ENCODE measurements at places on chromosomes 12 and 14.

DNA sequence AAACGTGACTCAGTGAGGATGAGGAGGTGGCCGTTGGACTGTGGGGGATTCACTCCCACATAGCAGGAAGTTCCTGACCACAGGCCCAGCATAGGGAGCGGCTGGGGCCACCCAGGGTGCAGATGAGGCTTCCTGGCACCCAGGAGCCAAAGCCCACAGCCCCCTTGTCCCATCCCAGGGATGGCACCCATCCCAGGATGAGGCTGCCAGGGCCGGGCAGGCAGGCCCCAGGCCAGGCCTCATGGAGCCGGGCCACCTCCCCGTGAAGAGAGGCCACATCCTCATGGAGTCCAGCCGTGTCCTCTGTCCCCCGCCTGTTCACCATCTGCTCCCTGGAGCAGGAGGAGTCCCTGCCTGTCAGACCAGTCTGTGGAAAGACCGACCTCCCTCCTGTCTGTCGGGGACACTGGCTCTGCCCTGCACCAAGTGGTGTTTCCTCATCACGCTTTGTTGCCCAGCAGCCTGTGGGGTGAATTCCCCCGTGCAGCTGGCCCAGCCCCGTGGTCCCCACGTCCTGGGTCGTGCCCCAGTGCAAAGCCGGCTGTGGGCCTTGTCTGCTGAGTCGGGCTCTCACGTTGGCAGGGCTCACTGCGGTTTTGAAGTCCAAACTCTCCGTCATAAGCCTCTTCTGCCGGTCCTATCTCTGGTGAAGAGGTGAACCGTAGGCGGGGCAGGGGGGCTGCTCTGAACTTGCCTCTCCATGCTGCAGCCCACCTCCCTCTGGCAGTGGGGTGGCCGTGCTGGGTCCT, 24.5 kb downstream of the MMP17 start:
- no peak for DNase-seq

DNA sequence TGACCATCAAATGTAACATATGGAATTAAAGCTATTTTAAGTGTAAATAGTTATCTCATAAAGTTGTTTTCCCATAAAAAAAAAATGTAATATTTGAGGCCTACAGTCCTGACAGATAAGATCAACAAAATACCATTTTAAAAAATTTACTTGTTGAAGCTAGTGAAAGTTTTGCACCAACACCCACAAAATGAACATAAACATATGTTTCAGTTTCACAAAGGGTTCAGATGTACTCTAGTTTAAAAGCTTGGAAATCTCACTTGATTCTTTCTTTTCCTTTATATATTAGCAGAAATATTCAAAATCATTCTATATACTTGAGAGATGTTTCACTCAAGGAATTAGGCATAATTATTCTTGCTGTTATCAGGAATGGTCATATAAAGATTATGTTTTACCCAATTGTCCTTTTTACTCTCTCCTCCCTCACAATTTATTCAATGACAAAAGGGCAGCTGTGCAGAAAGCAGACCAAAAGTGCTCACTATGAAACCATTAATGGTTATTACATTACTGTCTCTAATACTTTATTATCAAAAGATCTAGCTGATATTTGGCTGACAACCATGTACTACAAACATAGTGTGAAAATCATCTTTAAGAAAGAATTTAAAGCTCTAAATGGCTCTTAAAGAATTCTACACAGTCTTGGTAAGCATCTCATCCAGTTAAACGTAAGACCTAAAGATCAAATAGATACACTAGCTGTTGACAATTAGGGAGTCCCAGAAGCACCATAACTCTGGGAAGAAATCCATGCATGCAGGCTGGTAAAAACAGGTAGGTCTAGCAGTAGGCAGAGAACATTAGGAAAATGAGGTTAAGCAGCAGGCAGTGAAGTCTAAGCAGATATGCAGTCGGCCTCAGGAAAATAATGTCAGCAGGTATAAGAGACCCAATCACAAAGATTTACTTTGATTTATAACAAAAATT, 28.8 kb downstream of the KIF21A start:
- DNase-seq, result no peak

GRCh38 chr14:105065280-105066228, at the start of gene GPR132:
TSS of gene GPR132 (minus strand) at chr14:105065430. CDS start at chr14:105055420, 10,010 bp downstream.
- DNase-seq, result no peak

GRCh38 chr12:12714276-12715021, 2.7 kb upstream of the CDKN1B start:
- DNase-seq, result no peak

DNA sequence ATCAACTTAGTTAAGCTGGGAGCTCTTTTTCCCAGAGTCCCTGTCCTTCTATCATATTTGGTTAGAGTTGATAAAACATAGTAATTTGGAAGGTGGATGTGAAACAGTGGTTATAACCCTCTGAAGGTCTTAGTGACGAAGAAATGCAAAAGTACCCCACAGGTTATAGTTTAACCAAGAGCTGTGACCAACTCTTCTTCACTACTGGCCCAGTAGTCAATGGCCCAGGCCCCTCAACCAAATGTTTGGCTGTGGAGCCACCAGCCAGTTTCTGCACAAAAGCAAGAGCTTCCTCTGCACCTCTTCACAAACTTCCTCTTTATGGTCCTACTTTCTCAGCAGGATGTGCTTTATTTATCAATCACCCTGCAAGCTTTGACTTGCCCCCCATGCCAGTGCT, 132.6 kb downstream of the BMP4 start:
- DNase-seq, result no peak
